ENCODE measurements at places on chromosomes 12 and 14. TPM values are rescaled to one million over a fixed set of nuclear protein-coding genes. Genes with fewer than 3 reads are reported as not detected.

ASIC1 gene
- total RNA-seq, result 0.13 TPM

CLMN gene
- 0.76 TPM for total RNA-seq

OR10AD1 gene
- not detected for total RNA-seq

AQP2 gene
- total RNA-seq, result not detected

DCN gene
- total RNA-seq, result 441 TPM

NELL2 gene
- not detected for total RNA-seq

HOXC11 gene
- not detected for total RNA-seq

TOMM20L gene
- not detected for total RNA-seq

ADCK1 gene
- total RNA-seq, result 6.6 TPM
